ENCODE measurements at places on chromosomes 7 and 10.

GRCh38 chr7:141950806-141951205, 4.0 kb upstream of the CLEC5A start:
- no peak for DNase-seq

DNA sequence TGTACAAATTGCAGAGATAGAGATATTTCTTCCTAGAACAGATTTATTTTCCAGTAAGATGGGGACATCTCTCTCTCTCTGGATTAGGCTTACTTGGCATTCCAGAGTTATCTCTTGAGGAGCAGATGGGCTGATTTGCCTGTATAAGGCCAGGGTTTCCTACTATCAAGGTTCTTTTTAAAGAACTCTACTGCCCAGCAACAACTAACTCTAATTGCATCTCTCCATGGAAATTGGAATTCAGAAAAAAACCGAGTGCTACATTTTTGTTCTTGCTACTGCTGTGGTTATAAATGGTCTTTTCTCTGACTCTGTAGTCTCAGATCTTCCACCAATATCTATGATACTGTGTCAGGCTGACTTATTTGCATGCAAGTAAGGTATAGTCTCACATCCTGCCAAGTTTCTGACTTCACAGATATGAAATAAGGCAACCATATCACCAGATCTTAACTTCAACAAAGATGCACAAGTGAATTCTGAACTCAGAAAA, 161.1 kb downstream of the CRPPA start:
- no peak for DNase-seq

DNA sequence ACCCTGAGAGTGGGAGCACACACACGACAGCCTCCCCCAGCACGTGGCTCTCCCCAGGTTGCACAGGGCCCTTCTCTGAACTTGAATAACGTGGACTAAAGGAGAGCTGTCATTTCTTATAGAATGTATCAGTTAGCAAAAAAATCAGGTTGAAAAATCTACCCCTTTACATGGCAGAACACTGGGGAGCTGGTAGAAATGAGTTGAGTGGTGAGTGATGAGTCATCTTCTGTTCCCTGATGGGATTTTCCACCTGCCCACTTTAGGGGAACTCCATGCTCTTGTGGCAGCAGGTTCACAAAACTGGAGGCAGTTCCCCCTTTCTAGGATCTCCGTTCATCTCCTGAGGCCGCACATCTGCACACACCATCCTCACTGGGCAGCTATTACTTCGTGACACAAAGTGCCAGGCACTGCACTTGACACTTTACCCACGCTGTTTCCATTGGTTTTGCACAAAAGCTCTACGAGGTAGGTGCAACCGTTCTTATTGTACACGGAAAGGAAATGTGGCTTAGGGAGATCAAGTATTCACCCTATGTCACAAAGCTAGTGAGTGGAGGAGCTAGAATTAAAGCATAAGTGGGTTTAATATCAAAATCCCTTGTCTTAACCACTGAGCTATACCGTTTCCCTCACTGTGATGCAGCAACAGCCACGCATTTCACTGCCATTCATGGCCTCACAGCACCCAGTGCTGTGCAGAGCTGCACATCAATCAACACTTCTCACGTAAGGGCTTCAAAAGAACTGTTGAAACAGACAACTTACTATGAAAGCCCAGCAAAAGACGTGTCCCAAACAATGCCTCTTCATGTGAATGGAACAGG, 80.2 kb downstream of the RNF216 start:
- peak; percentile 52 for DNase-seq

DNA sequence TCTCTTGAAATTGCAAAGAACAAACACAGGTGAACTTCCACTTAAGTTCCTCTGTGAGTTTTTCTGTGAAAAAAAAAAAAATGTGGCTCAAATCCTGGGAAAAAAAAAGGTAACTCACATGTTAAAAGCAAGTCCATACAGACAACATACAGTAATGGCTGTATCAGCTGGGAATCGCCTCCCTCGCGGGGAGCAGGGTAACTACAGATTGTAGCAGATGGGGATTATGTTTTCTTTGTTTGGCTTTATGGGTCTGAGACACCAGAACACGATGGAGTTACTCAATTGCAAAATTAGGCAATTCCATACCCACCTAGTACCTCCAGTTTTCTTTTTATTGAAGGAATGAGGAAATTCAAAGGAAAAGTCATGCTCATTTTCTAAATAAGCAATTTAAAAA, 42.3 kb downstream of the FEZF1 start:
- DNase-seq = no peak

GRCh38 chr7:19762631-19763030, 10.8 kb downstream of the TMEM196 start:
- DNase-seq = no peak

GRCh38 chr10:129455625-129456024, 11.4 kb upstream of the MGMT start:
- no peak for DNase-seq

DNA sequence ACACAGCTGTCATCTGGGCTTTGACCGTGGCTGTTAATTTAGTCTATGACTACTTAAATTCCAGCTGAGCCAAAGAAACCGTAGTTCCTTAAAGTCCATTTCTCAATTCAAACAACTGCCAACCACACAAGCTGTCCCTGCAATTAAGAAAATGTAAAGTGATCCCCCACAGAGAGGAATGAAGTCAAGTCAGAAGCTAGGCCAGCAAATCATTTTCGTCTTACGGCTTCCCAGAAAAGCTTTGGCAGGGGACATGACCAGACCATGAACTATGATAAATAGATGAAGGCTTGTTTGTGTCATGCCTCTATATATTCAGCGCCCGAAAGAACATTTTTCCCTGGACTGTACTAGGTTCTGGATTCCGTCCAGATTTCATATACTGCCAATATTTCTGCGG, 54.6 kb downstream of the HACD1 start:
- no peak for DNase-seq

DNA sequence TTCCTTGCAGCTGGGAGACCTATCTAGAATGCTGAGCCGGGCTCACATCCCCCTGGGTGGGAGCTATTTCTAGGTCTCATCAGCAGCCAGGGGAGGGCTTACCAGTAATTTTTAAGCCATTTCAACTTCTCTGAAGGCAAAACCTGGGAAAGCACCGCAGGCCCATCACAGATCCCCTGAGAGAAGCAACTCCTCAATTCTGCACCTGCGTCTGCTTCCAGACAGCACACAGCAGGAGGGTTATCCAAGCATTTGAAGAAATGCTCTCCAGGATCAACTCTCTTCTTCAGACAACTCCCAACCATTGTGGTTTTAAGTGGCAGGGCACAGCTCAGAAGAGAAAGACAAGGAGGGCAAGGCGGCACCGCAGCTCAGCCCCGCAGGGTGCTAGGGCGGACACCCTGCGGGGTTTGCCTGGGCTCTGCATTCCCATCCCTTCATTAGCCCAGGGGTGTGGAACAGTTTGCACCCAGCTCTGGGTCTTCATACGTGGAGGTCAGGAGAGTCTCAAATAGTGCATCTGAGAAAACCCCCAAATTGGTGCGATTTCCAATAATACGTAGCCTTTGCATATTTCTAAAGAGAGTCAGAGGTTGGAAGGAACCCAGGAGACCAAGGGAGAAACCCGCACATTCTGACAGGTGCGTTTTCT, 618.7 kb downstream of the DNAJB6 start:
- no peak for DNase-seq

GRCh38 chr7:21617513-21617912, 74.7 kb downstream of the DNAH11 start:
- DNase-seq = no peak

GRCh38 chr7:143460271-143460979, 17.2 kb downstream of the TAS2R60 start:
- no peak for DNase-seq

DNA sequence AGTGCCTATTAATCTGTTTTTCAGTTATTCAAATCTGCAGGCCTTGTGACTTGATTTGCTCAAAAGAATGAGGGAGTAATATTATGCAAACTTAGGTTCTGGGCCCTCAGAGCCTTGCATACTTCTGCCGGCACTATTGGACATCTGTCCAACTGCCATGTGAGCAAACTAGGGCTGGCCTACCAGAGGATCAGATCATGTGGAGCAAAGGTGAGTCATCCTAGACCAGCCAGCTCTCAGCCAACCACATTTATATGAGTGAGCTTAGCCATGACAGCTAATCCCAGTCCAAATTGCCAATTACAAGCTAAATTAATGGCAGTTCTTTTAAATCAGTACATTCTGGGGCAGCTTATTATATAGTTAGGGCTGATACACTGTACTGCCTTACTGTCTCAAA, 69.6 kb downstream of the SDHAF3 start:
- peak; percentile 25 for DNase-seq

DNA sequence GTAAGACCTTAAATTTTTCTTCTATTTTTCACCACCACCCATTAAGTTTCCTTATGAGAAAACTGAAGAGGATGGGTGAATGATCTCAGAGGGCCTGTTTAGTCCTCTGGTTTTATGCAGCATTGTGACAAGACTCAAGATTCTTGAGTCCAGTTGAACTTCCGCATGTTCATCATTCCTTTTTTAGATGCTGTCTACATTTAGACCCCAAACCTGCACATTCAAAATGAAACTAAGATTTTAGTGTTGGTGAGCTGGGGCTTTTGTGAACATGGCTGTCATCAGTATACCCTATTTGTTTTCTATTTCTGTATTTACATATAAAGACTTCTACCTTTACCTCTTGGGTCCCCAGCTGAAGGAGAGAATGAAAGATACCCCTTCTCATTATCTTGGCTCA, 31.1 kb downstream of the NET1 start:
- DNase-seq = no peak

- no peak for DNase-seq
Observed at GRCh38 chr10:76944640-76945039, 693.0 kb downstream of the KCNMA1 start.

DNA sequence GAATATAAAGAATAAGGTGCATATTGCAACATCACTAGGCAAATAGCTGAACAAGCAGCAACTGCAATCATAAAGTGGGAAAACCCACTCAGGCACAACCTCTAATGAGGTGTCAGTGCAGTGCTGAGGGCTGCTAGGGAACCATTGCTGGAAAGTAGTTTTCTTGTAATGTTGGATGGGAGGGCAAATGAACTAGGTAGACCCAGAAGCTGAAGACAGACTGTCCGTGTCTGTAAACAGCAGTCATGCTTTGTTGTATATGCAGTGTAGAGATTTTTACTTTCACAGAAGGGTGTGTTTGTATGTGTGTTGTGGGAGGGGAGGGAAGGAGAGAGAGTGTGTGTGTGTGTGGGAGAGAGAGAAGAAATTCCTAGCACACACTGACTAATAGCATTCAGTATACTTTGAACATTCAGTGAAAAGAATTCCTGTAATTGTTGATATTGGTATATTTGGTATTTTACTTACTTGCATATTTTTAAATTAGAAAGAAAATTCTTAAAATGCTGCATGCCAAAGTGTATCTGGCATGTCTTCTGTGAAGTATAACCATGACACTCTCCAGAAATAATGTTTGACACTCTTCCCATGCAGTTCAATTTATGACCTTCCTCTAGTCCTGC, 28.8 kb downstream of the ITGB8 start:
- DNase-seq = no peak

DNA sequence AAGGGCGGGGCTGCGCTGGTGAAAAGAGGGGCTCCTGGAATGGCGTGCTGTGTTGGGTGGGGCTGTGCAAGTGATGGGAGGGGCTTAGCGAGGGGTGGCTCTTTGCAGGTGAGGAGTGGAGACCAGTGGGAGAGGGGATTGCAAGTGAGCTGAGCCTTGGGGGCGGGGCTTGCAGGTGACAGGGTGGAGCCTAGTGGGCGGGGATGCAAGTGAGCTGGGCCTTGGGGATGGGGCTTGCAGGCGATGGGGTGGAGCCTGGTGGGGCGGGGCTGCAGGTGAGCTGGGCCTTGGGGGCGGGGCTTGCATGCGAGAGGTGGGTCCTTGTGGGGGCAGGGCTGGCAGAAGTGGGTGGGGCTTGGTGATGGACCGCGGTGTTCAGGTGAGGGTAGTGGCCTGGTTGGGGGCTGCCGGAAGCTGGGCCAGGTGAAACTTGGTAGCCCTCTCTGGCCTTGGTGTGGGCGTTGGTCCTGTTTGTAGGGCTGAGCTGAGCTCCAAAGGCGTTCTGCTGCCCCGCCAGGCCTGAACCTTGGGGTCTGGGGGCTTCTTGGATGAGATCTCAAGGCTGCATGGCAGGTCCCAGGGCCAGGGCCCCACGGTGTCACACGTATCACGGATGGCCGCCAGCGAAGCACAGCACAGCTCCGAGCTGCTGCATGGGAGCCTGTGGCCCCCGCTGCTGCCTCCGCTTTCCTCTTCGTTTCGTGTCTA, 743 bp upstream of the PITRM1 start:
- DNase-seq = peak; percentile 91

- no peak for DNase-seq
Observed at GRCh38 chr10:132776186-132776585, 9.8 kb downstream of the NKX6-2 start.

- DNase-seq = peak; percentile 48
Observed at GRCh38 chr10:103265717-103266329, 11.1 kb upstream of the INA start.

DNA sequence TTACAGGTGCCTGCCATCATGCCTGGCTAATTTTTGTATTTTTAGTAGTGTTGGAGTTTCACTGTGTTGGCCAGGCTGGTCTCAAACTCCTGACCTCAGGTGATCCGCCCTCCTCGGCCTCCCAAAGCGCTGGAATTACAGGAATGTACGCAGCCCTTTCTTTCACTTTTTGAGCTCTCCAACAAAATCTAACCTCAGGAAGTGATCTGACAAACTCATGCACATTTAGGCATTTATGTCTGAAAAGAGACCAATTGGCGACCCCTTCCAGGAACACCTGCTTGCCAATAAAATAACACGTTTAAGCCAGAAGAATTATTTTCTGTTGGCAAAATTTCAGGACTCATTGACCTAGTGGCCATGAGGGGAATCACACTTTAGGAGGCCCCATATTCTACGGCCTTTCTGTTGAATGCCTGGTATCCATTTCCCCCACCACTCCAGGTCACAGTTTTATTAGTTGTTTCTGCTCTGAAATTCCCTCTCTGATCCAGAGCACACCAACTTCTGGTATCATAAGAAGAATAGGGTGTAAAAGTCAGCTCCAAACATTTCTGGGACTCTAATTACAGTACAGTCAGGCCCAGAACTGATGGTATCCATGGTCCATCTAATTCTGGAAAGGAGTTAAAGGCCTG, 65.8 kb upstream of the FRMD4A start:
- no peak for DNase-seq

- DNase-seq = peak; percentile 48
Observed at GRCh38 chr10:125629758-125630376, 53.1 kb downstream of the TEX36 start.

DNA sequence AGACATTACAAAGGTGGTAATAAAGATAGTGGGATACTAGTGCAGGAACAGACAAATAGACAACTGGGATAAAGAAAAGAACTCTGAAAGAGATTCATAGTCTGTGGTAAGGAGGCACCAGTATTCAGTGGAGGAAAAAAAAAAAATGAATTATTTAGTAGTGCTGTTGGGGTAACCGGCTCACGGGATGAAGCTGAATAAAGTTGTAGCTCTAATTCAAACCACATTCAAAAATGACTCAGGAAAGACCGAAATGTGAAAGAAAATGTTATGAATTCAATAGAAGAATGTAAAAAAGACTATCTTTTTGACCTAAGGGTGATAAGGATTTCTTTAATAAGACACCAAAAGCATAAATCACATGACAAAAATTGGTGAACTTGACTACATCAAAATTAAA, 83.1 kb upstream of the HABP2 start:
- DNase-seq = no peak

Data from foreskin keratinocyte (primary cell).